ENCODE measurements at places on chromosomes 11 and 22. TPM values are rescaled to one million over a fixed set of nuclear protein-coding genes. Genes with fewer than 3 reads are reported as not detected.

- DNase-seq, result peak; percentile 49
Observed at GRCh38 chr11:35618497-35619115, 346 bp downstream of the FJX1 start.

GRCh38 chr11:73270016-73270854 is 1.9 kb upstream of the P2RY6 start:
- DNase-seq, result no peak

DNA sequence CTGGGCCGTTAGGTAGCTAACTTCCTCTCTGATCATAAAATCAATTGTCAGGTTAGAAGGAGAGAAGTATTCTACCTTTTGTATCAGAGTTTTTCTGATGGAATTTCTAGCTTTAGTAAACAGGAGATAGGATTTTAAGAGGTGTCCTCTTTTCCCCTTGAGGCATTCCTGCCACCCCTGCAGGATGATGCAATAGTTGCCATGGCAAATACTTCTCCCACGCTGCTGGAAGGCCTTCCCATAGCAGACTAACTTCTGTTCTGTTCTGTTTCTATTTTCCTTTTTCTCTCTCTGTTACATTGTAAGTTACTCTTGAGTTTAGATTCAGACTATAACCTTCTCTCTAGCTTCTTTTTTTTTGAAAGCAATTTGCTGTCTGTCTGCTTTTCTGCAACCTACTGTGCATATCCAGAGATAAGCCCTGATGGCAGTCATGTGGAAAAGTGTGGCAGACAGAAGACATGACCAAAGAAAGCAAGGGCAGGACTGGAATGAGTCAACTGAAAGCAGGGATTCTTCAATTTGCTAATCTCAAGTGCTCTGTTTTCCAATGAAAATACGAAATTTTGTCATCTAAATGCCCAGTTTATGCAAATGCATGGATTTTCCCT is 679.1 kb downstream of the DLG2 start:
- DNase-seq, result no peak

GRCh38 chr11:73997120-73997770 is 11.6 kb downstream of the UCP3 start:
- no peak for DNase-seq

CCDC87 gene
- total RNA-seq, result 0.25 TPM

Measured in left ventricle myocardium superior (tissue), 1 donor.